Stimulated activated CD8-positive, alpha-beta memory T cell treated with anti-CD3 and anti-CD28 coated beads, Interleukin-2, amount 100 ng/mL, for 48 hours (primary cell): ENCODE measurements at places on chromosomes 16 and 17.

DNA sequence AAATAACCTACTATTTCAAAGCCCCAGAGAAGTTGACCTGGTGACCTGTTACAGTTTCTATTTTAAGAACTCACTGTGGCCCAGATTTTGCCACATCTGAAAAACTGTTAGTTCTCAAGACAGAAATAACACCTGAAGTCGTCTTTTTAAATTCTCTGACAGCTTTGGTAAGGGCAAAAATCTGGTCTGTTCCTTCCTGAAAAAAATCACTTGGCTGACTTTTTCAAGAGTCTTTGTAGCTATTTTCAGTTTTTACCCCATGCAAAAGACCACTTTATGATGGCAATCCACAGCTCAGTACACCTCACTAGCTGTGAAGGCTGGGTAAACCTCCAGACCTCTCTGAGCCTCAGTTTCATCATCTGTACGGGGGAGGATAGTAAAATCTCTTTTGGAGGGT lies 60.7 kb upstream of the SREBF1 start:
- DNase-seq = no peak

DNA sequence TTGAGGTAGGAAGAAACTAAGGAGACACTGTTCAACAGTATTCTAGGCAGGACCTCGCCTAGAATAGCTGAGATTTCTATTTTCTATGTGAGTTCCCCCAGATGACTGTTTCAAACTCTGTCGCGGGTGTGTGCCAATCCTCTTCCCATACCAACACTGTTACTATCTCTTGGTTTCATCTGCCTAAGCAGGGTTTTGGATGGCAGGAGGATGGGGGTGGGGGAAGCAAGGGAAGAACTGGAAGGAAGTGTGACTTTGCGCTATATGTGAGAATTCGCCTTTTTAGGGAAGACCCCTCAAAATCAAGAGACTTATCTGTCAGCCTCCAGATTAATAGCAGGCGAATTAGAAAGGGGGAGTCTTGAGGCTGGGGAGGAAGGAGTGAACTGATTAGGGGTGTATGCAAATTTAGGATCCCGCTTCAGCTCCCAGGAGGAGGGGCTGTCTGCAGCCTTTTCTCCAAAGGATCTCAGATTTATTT lies 521 bp upstream of the G6PC3 start:
- DNase-seq = no peak

GRCh38 chr16:50816901-50817555 lies 75.1 kb downstream of the CYLD start:
- DNase-seq = no peak

DNA sequence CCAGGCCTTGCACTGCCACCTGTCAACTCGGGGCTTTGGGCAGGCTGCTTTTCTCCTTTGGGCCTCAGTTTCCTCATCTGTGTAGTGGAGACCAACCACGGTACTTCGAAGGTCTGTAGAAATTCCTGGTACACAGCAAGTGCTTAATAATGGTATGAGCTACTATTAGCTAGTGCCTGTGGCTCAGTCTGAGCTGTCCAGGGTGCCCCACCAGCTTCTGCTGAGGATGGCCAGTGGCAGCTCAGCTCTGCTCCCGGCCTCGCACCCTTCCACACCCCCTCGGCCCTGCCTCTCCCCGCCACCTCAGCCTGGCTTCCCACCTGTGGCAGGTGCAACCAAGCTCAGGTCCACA lies 26.2 kb upstream of the PLCG2 start:
- DNase-seq = no peak

- DNase-seq = no peak
These were observed 172.5 kb downstream of the COPRS start for GRCh38 chr17:31686495-31686894.
